Liver (tissue), 10 donors: ENCODE measurements at places on chromosomes 11 and 22. TPM values are rescaled to one million over a fixed set of nuclear protein-coding genes. Genes with fewer than 3 reads are reported as not detected.

HMGXB4 gene
- 9.9 TPM for total RNA-seq

DNA sequence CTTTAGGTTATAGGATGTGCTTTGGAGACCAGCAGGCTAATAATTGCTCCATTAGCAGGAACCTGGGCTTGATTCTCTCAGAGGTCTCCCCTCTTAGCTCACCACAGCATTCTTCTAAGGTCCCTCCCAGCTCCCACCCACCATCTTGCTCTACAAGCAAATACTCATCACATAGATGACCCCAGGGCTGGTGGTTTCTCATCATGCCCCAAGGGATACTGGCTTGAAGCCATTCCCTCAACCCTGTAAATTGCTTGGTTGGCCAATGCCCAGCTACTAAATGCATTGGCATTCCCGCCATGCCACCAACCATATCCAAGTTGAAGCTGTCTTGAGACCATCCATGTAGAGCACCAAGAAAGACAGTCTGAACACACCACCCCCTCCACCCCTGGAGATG, 130.2 kb upstream of the NCAM1 start:
- H3K4me3 ChIP-seq: no peak overlapping the region
- no peaks in the 10 kb centered on the region for H3K4me1 ChIP-seq
- H3K27me3 ChIP-seq: peaks cover 9% of the 10 kb centered on the region
- DNase-seq: no peak
- H3K36me3 ChIP-seq: no peaks in the 10 kb centered on the region

GRCh38 chr11:86388198-86388597, 13.5 kb downstream of the CCDC81 start:
- no peaks in the 10 kb centered on the region for H3K4me1 ChIP-seq
- no peaks in the 10 kb centered on the region for H3K27me3 ChIP-seq
- H3K4me3 ChIP-seq: no peak overlapping the region
- DNase-seq: no peak
- H3K27ac ChIP-seq: no peak overlapping the region

GRCh38 chr22:35502836-35503235, 37.8 kb upstream of the RASD2 start:
- no peak for DNase-seq
- no peak overlapping the region for H3K27ac ChIP-seq
- H3K36me3 ChIP-seq: no peaks in the 10 kb centered on the region
- H3K27me3 ChIP-seq: peaks cover 11% of the 10 kb centered on the region
- H3K4me3 ChIP-seq: no peak overlapping the region

GRCh38 chr11:64778223-64778472, 194 bp downstream of the SF1 start:
- peak overlapping the region; percentile 97 for H3K27ac ChIP-seq
- no peak for DNase-seq
- no peaks in the 10 kb centered on the region for H3K27me3 ChIP-seq
- no peaks in the 10 kb centered on the region for H3K4me1 ChIP-seq

GRCh38 chr11:132123854-132124835, 753.7 kb downstream of the NTM start:
- H3K27me3 ChIP-seq: no peaks in the 10 kb centered on the region
- no peak for DNase-seq
- no peaks in the 10 kb centered on the region for H3K4me1 ChIP-seq
- H3K4me3 ChIP-seq: no peak overlapping the region

KCNC1 gene
- not detected for total RNA-seq

DNA sequence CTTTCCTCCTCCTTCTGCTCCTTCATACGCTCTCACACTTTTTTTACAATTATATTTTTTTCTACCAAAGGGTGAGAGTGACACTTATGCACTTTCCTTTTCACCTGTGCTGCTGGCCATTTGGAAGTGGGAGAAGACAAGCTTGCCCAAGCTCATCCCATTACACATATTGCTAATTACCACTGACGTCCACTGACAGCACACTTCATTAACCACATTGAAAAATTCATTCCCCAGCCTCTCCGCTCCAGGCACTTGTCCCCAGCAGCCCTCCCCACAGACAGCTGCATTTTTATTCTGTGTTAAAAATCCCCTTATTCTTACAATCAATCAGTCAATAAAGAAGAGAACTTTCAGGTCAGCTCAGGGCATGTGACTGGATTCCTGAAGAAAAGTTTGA, 175.1 kb downstream of the LRRC4C start:
- no peak overlapping the region for H3K27ac ChIP-seq
- H3K4me1 ChIP-seq: no peaks in the 10 kb centered on the region
- DNase-seq: no peak

- H3K27me3 ChIP-seq: no peaks in the 10 kb centered on the region
- H3K4me3 ChIP-seq: no peak overlapping the region
- H3K4me1 ChIP-seq: peaks cover 11% of the 10 kb centered on the region
Observed at GRCh38 chr22:31230871-31231621, 18.9 kb downstream of the LIMK2 start.

- H3K36me3 ChIP-seq: no peaks in the 10 kb centered on the region
- H3K27me3 ChIP-seq: no peaks in the 10 kb centered on the region
- H3K4me3 ChIP-seq: no peak overlapping the region
- DNase-seq: no peak
- H3K4me1 ChIP-seq: no peaks in the 10 kb centered on the region
- H3K27ac ChIP-seq: no peak overlapping the region
Observed at GRCh38 chr11:112255067-112255720, 5.5 kb downstream of the PLET1 start.

- H3K4me3 ChIP-seq: no peak overlapping the region
- H3K4me1 ChIP-seq: no peaks in the 10 kb centered on the region
- no peaks in the 10 kb centered on the region for H3K27me3 ChIP-seq
Observed at GRCh38 chr11:126162306-126163030, 49.0 kb downstream of the RPUSD4 start.

DNA sequence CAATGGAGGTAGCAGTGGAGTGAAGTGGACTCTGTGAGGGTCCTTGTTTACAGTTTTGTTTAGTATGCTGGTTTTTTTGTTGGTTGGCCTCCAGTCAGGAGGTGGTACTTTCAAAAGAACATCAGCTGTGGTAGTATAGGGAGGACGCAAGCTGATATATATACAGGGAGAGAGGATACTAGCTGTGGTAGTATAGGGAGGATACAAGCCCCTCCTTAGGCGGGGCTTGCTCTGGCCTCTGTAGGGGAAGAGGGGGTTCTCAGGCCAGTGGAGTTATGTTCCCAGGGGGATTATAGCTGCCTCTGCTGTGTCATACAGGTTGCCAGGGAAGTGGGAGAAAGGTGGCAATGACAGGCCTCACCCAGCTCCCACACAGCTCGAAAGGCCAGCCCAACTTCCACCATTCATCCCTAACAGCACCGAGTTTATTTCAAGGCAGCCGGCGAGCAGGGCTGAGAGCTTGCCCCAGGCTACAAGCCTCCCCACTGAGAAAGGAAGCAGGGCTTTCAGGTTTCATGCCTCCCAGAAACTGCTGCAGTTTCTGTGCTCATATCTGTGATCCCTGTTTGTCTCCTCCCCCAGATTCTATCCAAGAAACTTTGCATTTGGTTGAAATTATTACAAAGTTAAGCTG, 10.4 kb downstream of the OR52E6 start:
- H3K36me3 ChIP-seq: no peaks in the 10 kb centered on the region
- no peak for DNase-seq

DNA sequence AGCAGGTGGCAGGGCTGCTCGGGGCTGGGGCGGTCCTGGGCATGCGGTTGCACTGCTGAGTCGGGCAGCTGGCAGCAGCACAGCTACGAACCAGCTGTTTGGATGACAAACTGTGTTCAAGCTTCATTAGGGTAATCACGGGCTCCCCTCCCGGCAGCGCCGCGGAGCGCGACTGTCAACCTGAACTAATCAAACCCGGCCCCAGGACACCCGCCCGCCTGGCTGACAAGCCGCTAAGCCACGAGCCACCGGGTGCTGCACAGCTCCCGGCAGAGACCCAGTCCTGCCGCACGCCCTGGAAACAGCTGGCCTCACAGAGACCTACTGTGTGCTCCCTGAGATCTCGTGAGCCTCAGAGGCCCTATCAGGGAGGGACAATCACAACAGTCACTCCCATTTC, 60.6 kb upstream of the TCF20 start:
- no peak overlapping the region for H3K4me3 ChIP-seq
- no peak overlapping the region for H3K27ac ChIP-seq
- no peaks in the 10 kb centered on the region for H3K27me3 ChIP-seq
- H3K36me3 ChIP-seq: no peaks in the 10 kb centered on the region
- DNase-seq: no peak

GRCh38 chr11:30758946-30759504, 172.9 kb upstream of the MPPED2 start:
- no peaks in the 10 kb centered on the region for H3K36me3 ChIP-seq
- no peak for DNase-seq
- no peak overlapping the region for H3K4me3 ChIP-seq
- no peak overlapping the region for H3K27ac ChIP-seq
- H3K4me1 ChIP-seq: no peaks in the 10 kb centered on the region

PNPLA5 gene
- not detected for total RNA-seq

- no peaks in the 10 kb centered on the region for H3K4me1 ChIP-seq
- no peak for DNase-seq
- H3K36me3 ChIP-seq: no peaks in the 10 kb centered on the region
- H3K4me3 ChIP-seq: no peak overlapping the region
- H3K27ac ChIP-seq: no peak overlapping the region
Observed at GRCh38 chr11:61706452-61707400, 26.5 kb downstream of the DAGLA start.

- no peaks in the 10 kb centered on the region for H3K27me3 ChIP-seq
- peaks cover 5% of the 10 kb centered on the region for H3K4me1 ChIP-seq
- H3K4me3 ChIP-seq: no peak overlapping the region
- no peak overlapping the region for H3K27ac ChIP-seq
- H3K36me3 ChIP-seq: no peaks in the 10 kb centered on the region
Observed at GRCh38 chr11:95703049-95703448, 86.5 kb downstream of the FAM76B start.

GRCh38 chr11:71342951-71343827, 90.8 kb upstream of the SHANK2 start:
- H3K36me3 ChIP-seq: no peaks in the 10 kb centered on the region
- H3K27me3 ChIP-seq: no peaks in the 10 kb centered on the region
- H3K27ac ChIP-seq: no peak overlapping the region
- peak; percentile 48 for DNase-seq
- H3K4me3 ChIP-seq: no peak overlapping the region
- peaks cover 8% of the 10 kb centered on the region for H3K4me1 ChIP-seq

XPNPEP3 gene
- 10.1 TPM for total RNA-seq

DNA sequence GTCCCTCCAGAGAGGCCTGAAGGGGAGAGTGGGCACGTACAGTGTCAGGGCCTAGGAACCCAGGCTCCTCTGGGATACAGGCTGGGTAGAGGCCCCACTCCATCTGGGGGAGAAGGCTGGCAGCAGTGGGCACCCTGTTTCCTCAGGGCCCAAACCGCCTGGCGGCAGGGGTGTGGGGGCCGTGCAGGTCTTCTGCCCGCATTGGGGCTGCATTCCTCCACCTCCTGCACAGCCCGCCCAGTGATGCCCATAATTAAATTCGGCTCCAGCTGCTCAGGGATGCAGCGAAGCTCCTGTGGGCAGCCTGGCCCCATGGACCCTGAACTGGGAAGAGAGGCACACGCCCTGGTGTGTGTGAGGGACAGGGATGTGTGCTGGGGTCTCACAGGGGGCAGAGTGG, 35.4 kb downstream of the KCNQ1OT1 start:
- H3K27ac ChIP-seq: no peak overlapping the region
- H3K36me3 ChIP-seq: no peaks in the 10 kb centered on the region
- H3K4me3 ChIP-seq: no peak overlapping the region
- H3K4me1 ChIP-seq: no peaks in the 10 kb centered on the region

DNA sequence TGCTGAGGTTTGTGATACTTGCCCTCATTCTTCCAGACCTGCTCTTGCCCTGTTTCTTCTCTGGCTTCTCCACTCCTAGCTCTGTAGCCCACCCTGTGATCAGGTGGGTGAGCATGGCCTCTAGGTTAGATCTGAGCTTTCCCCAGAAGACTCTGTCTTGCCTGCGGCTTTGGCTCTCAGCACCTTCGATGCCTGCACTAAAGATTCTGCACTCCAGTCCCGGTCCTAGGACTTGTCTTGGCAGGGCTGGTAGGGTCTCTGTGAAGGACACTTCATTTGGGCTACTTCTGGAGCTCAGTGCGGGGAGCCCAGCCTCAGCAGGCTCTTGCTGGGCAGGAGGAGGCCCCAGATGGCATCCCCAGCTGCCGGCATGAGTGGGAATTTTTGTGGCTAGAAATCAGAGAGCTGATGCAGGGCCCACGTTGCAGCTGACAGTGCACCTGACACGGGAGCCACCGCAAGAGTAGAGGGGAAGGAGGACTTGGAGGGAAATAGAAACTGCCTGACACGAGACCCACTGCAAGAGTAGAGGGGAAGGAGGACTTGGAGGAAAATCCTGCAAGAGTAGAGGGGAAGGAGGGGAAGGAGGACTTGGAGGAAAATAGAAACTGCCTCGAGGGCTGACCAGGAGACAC, 226.9 kb upstream of the B3GAT1 start:
- no peaks in the 10 kb centered on the region for H3K4me1 ChIP-seq
- no peak for DNase-seq
- H3K27ac ChIP-seq: no peak overlapping the region
- H3K36me3 ChIP-seq: no peaks in the 10 kb centered on the region

DNA sequence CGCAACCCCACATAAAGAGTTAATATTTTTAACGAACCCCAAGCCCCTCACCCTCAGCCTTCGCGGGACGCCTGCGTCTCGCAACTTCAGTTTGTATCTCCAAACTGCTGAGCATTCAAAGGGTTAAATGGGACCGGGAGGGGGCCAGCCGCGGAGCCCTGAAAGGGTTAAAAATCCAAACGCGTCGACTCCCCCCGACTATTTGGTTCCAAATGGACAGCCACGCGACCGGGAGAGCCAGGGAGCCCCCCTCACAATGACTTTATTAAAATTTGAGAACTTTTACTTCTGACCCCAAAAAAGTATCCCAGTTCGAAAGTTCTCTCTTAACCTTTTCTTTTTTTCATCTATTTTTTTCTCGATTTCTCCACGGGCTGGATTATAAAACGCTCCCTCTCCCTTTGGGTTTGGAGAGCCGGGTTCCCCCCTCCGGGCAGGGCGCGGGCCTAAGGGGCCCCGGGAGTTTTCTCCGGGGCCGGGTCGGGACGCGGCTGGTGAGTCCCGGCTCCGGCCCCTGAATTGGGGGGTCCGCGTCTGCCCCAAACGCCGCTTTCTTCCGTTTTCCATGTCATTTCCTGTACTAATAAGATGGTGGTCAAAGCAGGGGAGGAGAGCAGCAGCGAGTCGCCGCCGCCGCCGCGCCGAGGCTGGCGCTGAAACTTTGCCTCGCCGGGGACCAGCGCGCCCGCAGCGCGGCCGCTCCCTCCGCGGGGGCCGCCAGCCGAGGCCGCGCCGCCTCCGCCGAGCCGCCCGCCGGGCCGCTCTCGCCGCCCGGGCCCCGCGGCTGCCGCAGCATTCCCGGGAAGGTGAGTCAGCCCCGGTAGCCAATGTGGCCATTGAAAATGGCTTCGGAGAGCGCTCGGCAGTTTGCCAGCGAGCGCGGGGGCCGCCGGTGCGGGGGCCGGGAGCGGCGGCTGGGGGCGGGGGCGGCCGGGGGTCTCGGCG, at the start of gene PRDM11:
Gene PRDM11 (plus strand): TSS at position 568 of the 945 bp plus-strand sequence. CDS start 35,128 bp downstream, outside the sequence.
- no peaks in the 10 kb centered on the region for H3K27me3 ChIP-seq
- H3K36me3 ChIP-seq: no peaks in the 10 kb centered on the region
- DNase-seq: peak; percentile 54
- peak within 1 kb of the TSS; percentile 78 for H3K4me3 ChIP-seq
- peak within 1 kb of the TSS; percentile 93 for H3K27ac ChIP-seq

PRR14L gene
- total RNA-seq: 17.8 TPM
